Stimulated activated CD4-positive, alpha-beta T cell treated with anti-CD3 and anti-CD28 coated beads, TNF-alpha, amount 100 ng/mL, for 1 hour (primary cell): ENCODE measurements at places on chromosomes 3 and 15.

DNA sequence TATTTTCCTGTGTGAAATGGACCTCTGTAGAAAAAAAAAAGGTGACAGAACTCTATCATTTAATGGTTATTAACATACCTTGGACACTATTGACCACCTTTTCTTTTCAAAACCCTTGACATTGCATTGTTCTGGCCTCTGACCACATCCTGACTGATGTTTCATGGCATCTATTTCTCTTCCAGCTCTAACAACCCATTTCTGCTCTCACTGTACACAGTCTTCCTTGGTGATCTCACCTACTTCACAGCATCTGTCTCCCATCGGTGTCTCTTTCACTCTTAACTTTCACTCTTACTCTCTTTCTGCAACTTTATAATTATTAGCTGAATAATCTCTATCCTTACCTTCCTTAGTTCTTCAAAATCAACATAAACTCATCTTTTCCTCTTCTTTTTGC is 217.4 kb upstream of the CD96 start:
- DNase-seq, result no peak

DNA sequence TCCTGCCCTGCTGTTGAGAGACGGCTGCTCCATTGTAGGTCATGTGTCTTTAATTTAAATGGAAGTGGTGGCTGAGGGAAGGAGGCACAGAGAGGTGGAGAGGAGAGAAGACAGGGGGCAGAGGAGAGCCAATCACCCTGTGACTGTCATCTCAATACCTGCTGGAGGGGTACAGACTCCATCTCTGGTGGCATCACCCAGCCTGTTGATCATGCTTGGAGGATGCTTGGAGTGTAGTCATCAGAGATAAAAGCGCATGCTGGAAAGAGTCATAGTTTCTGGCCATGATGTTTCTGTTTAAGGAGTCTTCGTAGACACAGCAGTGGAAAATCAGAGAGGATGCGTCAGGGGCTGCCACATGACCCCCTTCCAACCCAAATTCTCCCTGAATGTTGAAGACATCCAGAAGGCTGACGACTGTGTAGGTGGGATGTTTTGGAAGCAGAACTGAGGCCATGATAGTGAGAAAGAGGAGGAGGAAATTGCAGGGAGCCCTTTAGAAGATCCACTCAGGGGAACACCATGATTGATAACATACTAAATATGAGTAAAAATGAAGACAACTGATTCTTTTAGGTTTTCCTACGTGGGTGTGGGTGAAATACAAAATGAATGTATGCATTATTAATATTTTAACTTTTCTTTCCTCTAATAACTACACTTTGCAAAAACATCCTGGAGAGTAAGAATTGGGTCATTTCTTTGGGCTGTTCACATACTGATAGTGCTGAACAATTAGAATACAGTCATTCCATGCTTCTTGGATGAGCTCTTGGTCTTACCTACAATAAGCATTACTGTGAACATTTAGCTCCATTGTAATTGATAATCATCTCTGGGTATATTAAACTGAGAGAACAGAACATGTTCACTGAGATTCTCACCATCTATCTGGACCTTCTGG is 210.6 kb upstream of the ATP10A start:
- DNase-seq, result no peak

- no peak for DNase-seq
Observed at GRCh38 chr3:11995120-11995519, 9.1 kb upstream of the SYN2 start.

DNA sequence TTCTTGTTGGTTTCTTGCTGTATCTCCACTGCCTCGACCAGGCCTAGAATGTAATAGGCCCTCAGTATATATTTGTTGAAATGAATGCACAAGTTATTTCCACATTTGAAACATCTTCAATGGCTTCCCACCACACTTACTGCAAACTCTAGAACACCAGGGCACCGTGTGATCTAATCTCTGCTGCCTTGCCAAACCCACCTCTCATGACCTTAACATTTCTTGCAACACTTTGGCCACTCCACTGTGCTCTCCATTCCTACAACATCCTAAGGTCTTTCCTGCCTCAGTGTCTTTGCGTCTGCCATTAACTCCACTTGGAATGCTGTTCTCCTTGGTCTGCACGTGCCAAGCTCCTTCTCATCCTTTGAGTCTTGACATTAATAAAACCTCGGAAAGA is 14.1 kb downstream of the FRMD4B start:
- no peak for DNase-seq

DNA sequence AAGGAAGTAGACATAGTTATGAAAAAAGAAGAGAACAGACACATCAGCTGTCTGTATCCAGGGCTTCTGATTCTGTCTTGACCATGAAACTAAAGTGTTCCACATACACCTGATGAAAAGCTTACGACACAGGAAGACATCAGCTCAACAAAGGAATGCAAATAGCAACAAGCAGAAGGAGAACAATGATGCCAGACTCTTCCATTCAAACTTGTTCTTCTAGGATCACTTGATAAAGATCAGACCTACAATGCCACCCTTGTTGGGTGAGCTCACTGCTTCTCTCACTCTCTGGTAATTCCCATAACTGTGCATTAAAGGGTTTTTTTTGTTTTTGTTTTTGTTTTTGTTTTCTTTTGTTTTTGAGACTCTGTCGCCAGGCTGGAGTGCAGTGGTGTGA is 49.7 kb downstream of the GATM start:
- DNase-seq, result no peak

GRCh38 chr3:123723522-123724168 is 138.8 kb upstream of the HACD2 start:
- no peak for DNase-seq

GRCh38 chr3:42547401-42547945 is 34.3 kb downstream of the SEC22C start:
- DNase-seq, result no peak

DNA sequence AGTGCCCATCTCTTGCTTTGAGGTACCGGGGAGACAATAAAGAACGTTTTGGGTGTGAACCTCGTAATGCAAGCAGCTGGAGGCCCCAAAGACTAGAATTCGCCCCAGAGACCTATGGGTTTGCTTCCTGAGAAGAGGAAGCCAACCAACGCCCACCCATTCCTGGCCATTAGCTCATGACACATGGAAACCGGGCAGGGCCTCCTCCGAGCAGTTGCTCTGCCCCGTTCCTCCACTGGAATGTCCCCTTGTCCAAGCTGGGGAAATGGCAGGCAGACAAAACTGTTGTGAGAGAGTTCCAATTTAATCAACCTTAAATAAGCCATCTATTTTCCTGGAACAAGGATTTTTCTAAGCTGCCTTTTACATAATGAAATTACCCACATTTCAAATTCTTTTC is 250.9 kb upstream of the IGF1R start:
- DNase-seq, result no peak

GRCh38 chr3:178915365-178915764 is 156.2 kb downstream of the ZMAT3 start:
- DNase-seq, result no peak

GRCh38 chr15:54803987-54804386 is 392.8 kb downstream of the RSL24D1 start:
- no peak for DNase-seq

DNA sequence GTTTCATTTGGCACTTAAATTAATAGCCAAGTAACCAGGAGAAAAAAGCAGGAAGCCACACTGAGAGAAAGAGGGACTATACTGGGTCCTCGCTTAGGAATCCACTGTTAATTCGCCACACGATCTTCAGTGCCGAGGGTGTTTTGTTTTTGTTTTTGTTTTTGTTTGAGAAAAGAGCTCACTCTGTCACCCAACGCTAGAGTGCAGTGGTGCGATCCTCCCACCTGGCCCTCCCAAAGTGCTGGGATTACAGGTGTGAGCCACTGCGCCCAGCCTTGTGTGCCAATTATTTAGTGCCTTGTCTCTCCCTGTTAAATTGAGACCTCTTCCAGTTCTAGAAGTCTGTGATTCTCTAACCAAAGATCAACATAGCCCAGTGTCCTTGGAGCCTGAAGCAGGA is 53.8 kb upstream of the TPM1 start:
- DNase-seq, result no peak

DNA sequence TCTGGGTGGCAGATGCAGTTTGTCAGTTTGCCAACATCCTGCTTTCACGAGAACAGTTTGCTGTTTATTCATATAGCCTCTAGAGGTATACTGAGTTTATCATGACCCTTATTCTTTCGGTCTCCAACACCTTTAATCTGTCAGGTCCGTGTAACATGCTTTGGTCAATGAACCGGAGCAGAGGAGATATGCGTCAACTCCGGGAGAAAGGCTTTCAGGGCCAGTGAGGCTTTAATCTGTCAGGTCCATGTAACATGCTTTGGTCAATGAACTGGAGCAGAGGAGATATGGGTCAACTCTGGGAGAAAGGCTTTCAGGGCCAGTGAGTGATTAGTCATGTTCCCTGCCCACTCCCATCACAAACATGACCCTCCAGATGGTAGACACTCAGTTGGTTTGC is 16.9 kb upstream of the GPD1L start:
- no peak for DNase-seq

GRCh38 chr15:45285413-45285812 is 33.4 kb downstream of the SLC28A2 start:
- DNase-seq, result no peak
